SK-N-DZ (cell line): ENCODE measurements at places on chromosomes 3 and 15.

DNA sequence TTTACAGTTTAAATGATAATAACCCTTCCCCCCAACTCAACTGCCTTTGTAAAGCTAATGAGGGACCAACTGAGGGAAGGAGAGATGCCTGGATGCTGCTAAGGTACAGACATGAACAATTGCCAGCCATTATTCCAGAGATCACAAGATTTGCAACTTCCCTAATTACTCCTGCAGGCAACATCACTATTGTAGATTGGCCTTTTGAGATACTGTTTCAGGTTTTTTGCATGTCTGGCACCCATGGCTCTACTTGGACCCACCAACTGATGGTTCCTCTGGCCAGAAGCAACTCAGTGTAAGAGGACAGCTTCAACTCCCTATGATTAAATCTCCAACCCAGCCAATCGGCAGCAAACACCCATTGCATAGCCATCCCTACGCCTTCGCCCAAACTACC is 478.7 kb downstream of the FHIT start:
- no peak for DNase-seq

GRCh38 chr15:33795070-33795469 is 173.2 kb upstream of the CHRM5 start:
- no peak for DNase-seq

GRCh38 chr3:142272200-142272891 is 47.0 kb upstream of the GK5 start:
- no peak for DNase-seq

- DNase-seq: peak; percentile 79
These were observed 36.7 kb upstream of the NDUFB4 start for GRCh38 chr3:120559242-120560061.

DNA sequence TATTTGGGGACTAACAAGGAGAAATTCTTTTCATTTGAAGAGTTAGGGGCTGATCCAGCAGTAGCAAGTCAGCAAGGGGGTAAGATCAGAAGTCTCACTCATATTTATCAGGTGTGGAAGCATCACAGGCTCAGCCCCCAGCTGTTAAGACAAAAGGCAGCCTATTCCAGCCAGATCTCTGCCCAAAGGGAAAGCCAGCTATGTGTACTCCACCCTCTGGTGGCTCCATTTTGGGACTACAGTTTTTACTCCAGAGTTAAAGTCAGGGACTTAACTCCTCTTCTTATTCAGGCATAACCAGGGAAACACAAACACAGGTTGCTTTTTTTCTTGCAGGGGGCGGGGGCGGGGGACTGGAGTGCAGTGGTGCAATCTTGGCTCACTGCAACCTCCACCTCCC is 19.2 kb downstream of the UBP1 start:
- no peak for DNase-seq

GRCh38 chr3:194518652-194519051 is 31.9 kb upstream of the ATP13A3 start:
- no peak for DNase-seq

- no peak for DNase-seq
These were observed 161.2 kb upstream of the TMCO5A start for GRCh38 chr15:37773111-37773860.

DNA sequence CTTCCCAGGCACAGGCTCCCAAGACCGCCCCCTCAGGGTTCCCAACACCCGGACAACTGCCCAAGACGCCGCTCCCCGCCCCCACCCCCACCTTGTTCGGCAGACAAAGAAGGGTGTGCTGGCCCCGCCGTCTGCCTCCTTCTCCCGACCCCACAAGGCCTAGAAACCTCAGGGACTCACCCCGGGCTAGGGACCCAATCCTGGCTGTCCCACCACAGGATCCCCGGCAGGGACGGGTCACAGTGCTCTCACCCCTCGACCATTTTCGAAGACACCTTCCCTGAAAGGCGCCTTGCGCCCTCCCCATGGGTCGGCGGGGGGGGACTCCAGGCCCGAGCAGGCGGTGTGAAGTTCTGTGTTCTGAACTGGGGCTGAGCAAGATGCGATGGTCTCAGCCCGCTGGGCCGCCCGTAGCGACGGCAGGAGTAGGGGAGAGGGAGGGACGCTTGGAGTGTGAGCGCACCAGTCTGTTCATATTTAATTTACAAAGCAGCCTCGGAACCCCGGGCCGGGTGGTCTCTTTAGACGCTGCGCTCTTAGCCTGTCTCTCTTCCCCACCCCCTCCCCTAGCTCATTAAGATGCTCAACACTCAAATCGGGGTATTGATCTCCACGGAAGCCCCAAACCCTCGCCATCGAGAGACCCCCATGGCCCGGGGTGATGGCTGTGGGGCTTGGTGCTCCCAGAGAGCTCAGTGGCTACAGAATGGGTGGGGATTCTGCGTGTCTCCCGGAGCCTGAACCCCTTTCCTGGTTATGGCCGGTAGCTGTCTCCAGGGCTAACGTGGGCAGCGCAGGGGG is 1.4 kb upstream of the ISLR2 start:
- DNase-seq: peak; percentile 43

- DNase-seq: no peak
These were observed 1193.0 kb upstream of the GBE1 start for GRCh38 chr3:82954486-82954885.

- DNase-seq: peak; percentile 84
These were observed at the start of gene GOLGA8A for GRCh38 chr15:34437687-34438086. GOLGA8A (minus strand) TSS chr15:34437808; CDS start chr15:34389691, 48,117 bp downstream.

- DNase-seq: no peak
These were observed 202.9 kb upstream of the UBE3A start for GRCh38 chr15:25641762-25642161.
